ENCODE measurements at places on chromosomes 5 and 9.

GRCh38 chr5:32123058-32123805 is 50.9 kb downstream of the GOLPH3 start:
- no peak for DNase-seq

GRCh38 chr5:4198461-4198860 is 602.8 kb downstream of the IRX1 start:
- no peak for DNase-seq

GRCh38 chr5:38453506-38453905 is 102.9 kb downstream of the LIFR start:
- DNase-seq = peak; percentile 53

- DNase-seq = peak; percentile 71
Observed at GRCh38 chr9:4596165-4596922, 65.8 kb upstream of the PLPP6 start.

- DNase-seq = no peak
Observed at GRCh38 chr9:134611046-134611445, 30.6 kb upstream of the COL5A1 start.

DNA sequence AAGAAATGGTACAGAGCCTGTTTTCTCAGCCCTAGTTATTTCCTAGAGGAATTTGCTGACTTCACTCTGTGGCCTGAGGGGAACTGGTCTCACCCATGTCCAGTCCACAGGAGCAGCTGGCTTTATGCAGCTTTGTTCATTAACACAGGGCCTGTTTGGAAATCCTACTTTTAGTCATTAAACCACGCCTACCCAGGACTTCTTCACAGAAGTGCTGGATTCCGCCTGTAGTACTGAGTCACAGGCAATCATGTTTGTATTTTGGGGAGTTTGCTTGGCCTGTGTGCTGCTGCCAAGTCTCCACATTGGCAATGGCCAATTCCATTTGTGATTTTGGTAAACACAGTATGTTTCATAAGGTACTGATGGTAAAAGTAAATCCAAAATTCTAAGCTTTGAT is 52.8 kb downstream of the CTNND2 start:
- no peak for DNase-seq

DNA sequence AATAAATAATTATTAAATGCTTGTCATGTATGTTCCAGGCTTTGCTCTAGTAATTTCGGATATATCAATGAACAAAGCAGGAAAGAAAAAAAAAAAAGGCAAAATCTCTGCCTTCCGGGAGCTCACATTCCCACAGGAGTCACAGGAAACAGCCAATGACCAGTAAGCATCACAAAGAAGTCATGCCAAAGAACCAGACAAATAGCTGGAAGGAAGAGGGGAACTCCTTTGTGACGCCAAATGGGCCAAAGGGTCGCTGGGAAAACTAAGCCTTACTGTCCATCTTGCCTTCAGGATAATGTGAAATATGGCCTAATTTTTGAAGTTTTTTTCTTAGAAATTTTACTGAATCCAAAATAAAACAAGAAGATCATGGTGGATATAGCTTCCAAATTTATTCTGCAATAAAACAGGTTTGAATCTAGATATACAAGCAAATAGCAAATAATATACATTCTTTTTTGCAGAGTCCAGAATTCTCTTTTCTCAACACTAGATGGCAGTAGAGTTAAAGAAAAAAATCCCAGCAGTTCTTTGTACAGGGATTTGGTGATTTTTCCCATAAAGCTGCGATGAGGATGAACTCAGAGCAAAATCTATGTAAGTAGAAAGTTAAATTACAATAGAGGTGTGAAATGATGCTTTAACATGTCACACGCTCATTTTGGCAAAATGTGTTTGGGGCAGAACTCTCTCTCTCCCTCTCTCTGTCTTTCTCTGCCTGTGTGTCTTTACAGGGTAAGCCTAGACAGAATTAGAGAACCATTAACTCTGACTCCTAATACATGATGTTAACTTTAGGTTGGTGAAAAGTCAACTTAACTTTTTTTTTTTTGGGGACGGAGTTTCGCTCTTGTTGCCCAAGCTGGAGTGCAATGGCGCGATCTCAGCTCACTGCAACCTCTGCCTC is 60.0 kb upstream of the TUT7 start:
- DNase-seq = no peak

GRCh38 chr9:131092548-131093440 is 3.5 kb upstream of the AIF1L start:
- no peak for DNase-seq

- DNase-seq = no peak
Observed at GRCh38 chr9:83934569-83935275, 13.5 kb upstream of the KIF27 start.

DNA sequence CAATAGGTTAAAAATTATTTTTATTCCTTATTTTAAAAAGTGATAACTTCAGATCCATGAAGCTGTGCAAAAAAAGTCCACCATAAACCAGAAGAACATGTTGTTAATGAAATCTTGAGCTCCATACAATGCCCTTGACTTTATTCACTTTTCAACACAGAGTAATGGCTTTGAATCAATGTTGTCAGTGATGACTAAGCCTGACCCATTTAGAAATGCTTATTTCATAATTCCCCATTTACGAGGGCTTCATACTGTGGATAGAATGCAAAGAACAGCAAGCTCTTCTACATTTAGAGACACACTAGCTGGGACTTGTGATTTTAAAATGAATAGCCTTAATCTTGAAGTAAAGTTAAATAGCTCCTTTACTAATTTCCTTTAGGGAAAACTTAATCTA is 25.7 kb upstream of the IL9 start:
- DNase-seq = no peak

DNA sequence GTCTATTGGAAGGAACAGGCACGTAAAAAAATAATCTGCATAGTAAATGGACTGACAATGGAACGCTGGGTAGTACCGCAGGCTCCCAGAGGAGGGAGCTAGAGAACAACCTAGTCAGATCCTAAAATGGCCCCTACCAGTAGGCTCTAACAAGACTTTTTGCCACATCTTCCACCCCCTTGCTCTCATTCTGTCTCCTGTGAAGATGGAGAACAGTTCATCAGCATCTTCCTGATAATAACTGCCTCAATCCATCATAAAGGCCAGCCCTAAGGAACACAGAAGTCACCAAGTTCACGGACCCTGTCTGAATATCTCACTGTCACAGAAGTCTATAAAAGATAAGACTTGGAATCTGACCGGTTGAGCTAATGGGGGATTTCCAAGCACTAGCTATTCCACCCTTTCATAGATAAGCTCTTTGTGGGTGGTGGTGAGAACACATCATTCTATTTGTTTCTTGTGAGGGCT is 133.4 kb downstream of the SLC1A3 start:
- peak; percentile 70 for DNase-seq

DNA sequence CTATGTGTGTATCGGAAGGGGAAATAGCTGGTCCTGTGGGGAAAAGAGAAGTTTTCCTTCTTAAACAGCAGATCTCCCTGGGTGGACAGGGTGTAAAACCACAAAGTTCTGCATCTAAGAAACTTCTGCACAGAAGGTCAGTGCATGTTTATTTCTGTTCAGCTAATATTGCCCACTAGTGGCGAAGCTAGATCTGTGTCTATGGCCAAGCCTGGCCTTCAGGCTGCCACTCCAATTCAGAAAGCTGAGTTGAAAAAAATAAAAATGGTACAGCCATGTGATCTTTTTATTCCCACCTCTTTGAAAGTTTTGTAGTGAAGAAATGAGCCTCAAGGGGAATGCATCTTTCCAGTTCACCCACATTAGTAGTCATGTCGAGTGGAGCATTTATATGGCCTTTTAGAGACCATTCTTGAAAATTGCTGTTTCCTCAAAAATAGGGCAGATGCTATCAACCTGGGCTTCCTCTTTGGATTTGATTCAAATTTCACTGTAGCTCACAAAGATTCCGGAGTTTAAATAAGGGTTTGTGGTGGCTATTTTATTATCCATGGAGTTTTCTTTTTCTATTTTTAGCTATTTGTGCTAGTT is 488.0 kb downstream of the PRELID2 start:
- DNase-seq = no peak

DNA sequence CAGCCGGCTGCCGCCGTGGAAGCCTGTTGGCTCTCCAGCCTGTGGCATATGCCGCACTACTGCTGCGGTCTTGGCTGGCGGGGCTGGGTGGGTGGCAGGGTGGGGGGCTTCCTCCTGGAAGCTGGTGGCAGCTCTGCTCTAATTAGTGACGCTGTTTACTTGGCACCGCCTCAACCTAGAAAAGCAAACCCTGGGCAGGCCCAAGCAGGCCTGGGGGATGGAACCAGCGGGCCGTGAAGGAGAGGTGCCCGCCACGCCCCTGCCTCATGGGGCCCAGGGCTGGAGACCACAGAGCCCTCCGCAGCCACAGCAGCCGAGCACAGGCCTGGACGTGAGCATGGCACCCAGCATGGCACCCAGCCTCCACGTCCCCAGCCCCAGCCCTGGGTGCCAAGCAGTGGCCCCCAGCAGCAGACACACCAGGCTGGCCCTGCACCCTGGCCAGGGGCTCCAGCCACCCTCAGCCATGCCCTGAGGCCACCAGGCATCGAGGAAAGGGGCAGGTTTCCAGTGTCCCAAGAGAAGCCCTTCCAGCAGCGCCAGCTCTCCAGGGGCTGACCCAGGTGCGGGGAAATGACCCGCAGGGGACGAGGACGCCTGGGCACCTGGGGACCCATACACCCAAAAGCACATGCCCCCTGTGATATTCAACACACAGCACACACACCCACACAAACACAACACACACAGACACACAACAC is 5.4 kb upstream of the CCDC187 start:
- DNase-seq = peak; percentile 23

GRCh38 chr5:158769079-158769478 is 330.6 kb downstream of the EBF1 start:
- no peak for DNase-seq

GRCh38 chr5:33460210-33460609 is 19.4 kb downstream of the TARS1 start:
- no peak for DNase-seq

GRCh38 chr9:109597496-109597895 is 99.4 kb upstream of the PTPN3 start:
- no peak for DNase-seq

DNA sequence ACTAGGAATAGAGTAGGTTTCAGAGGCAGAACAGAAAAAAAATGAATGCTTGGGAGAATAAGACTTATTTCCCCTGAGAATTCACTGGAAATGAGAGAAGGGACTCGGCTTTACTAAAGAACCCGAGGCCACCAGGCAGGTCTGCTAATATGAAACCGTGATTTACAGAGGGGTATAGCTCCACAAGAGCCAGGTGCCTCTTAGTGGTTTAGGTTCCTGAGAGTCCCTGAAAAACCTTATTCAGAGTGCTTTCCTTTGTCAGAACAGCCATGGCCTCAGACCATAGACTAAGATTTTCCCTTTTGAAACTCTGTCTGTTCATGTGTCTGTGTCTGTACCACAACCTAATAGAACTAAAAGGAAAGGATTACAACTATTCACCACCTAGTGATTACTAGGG is 35.9 kb upstream of the PUM3 start:
- no peak for DNase-seq
